ENCODE measurements at places on chromosomes 5 and 9.

DNA sequence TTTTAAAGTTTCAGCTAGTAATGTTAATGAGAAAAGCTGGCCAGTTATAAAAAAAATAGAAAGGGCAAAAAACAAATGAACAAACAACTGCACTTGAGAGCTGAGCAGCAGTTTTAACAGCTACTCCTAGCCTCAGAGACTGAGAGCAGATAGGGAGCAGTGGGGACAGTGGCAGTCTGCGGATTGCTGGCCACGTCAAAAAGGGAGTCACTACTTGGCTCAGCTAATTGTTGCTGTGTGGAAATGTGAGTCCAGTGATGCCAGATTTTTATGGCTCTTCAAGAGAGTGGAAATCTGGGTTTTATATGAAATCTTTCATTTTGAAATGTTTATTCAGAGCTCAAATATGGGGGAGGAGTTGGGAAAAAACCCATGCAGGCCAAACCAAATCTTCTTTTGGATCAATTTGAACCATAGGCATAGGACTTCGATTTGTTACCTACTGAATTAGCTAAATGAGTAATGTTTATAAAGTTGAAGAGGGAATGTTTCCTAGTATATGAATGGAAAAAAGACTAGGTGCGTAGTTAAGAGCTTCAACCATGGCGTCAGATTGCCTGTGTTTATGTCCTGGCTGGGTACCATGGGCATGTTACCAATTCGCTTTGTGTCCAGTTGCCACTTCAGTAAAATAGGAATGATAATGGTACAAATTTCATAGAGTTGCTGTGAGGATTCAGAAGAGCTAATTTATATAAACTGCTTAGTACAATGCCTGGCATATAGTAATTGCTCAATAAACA lies 102.1 kb downstream of the PAM start:
- DNase-seq = no peak

DNA sequence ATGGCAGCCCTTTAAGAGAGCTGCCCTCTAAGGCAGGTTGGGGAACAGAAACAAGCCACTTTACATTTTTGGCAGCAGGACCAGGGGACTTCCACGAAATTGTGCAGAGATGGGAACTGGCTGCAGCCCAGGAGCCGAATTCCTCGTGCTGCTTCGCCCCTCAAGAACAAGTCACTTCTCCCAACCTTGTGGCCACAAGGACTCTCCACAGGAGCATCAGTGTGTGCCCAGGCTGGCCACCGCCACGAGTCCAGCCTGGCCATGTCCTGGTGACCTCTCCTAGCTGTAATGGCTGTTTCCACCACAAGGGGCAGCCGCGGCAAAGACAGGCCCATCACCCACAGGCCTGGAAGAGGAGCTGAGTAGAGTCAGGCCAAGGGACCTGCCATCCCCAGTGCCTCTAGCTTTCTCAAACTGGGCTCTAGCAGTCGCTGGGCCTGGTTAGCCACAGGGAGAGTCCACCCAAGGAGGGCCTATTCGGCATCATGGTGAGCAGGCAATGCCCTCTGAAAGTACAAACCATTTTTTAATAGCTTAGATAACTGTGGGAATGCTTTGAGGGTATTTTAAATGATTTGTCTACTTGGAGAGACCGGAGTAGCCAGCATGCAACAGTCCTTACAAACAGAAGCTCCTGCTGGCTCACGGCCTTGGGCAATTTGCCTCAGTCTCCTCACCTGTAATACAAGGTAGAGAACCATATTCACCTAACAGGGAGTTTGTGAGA lies 129.0 kb downstream of the COL23A1 start:
- DNase-seq = peak; percentile 85

DNA sequence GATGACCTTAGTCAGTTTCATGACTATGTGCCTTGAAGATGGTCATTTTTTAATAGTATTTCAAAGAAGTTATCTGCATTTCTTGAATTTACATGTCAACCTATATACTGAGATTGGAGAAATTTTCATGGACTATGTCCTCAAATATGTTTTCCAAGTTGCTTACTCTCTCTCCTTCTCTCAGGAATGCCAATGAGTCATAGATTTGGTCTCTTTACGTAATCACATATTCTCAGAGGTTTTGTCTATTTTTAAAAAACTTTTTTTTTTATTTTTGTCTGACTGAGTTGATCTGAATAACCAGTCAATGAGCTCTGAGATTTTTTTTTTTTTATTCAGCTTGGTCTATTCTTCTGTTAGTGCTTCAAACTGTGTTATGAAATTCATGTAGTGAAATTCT lies 374.7 kb upstream of the GRIN3A start:
- DNase-seq = no peak

DNA sequence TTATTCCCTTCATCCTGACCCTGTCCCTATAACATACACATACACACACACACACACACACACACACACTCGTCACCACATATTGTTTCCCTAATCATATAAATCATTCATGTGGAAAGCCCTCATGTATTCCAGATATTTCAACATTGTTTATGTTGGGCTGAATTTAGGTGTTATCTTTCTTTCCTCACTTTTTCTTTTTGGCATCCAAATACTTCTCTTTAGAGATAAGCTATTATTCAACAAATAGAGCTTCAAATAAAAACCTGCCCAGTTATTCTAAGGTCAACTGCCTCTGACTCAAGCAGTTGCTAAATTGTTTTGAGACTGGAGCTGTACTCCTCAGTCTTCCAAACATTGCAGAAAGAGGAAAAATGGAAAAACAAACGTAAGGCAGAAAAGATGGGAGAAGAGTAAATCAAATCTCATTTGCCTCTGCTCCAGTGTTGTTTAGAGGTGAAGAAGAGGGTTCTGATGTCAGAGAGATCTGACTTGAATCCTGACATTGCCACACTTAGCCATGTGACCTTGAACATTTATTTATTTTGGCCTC lies 215.7 kb downstream of the GAS1 start:
- DNase-seq = no peak

DNA sequence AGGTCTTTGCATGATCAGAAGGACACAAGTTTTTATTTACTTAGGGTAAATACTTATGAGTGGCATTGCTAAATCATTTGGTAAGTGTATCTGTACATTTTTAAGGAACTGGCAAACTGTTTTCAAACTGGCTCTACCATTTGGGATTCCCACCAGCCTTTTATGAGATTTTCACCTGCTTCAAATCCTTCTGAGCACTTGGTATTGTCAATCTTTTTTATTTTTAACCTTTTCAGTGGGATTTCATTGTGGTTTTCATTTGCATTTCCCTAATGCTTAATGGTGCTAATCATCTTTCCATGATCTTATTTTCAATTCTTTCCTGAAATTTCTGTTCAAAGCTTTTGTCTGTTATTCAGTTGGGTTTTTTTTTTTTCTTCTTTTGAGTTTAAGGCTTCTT lies 475.6 kb downstream of the MAN2A1 start:
- DNase-seq = no peak

- no peak for DNase-seq
Observed at GRCh38 chr9:135611142-135611874, 28.0 kb downstream of the GLT6D1 start.

GRCh38 chr5:151872701-151873100 lies 52.0 kb downstream of the GLRA1 start:
- no peak for DNase-seq

GRCh38 chr5:94694671-94695070 lies 76.2 kb downstream of the SLF1 start:
- DNase-seq = no peak

DNA sequence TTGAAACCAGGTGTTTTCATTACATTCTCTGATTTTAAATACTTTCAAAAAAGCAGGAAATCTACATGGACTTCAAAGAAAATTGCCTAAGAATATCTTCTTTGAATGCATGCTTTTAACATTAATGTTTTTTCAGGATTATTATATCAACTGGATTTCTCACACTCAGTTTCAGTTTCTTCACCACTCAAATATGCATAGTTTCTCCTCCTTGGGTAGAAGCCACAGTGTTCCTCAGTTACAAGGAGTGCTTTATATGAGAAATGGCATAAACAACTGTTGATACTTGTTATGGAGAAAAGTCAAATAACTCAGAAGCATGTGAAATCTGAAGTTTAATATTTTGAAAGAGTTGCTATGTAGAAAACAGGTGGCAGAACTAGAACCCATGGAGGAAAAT lies 196.9 kb downstream of the DMRTA1 start:
- DNase-seq = no peak

DNA sequence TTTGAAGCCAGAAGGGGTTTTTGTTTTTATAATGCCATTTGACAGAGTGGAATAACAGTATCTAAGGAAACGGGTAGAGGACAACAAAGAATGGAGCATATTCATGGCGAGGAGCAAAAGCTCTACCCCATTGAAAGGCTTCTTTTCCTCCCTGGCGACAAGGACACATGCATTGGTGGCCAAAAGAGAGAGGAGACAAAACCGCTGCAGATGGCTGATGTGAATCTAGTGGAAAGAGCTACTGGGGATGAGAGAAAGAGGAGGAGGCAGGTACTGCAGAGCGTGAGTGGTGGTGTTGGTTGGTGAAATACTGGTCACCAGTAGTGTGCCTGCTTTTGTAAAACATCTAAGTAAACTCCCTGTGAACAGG lies 491 bp downstream of the APC start:
- DNase-seq = no peak

- peak; percentile 26 for DNase-seq
Observed at GRCh38 chr5:128259607-128260021, 176.0 kb downstream of the SLC12A2 start.

GRCh38 chr5:178145965-178146820 lies 7.5 kb downstream of the NHP2 start:
- DNase-seq = peak; percentile 59

DNA sequence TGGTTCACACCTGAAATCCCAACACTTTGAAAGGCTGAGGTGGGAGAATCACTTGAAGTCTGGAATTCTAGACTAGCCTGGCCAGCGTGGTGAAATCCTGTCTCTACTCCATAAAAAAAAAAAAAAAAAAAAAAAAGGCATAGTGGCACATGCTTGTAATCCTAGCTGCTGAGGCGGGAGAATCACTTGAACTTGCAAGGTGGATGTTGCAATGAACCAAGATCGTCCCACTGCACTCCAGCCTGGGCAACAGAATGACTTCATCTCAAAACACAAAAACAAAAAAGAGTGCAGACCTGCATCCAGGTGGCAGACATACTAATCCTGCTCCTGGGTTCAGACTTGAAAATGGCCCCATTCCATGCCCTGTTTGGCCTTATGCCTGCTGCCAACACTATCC lies 21.8 kb upstream of the ADAMTS19 start:
- no peak for DNase-seq

DNA sequence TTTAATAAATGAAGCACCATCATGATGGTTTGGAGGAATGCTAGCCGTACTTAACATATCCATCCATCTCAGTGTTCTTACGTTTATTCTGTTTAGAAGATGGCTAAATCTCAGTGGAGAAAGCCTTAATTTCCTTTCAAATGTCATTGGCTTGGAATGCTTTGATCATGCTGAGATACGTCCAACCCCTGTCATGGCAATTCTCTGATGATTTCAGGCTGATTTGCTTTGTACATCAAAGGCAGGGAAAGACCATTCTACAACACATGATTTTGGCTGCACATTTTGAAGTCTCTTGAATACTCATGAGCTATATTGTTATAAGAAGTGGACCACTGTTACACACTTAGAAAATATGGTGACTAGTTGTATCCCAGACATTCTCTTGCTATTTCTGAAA lies 1048.4 kb downstream of the MAT2B start:
- no peak for DNase-seq

DNA sequence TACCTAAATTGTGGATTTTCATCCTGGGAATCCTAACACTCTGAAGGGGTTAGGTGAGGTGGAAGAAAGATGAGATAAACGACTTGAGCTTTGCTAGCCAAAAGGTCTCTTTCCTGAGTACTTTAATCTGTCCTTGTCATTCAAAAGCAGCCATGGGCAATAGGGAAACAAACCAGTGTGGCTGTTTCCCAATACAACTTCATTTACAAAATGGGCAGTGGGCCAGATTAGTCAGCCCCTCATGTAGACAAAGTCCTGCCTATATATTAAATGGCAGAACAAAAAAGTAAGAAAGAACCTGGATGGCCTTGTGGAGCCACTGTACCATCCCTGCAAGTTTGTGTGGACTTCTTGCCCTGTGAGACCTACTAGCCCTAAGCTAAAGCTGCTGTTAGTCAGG lies 51.0 kb upstream of the NFIL3 start:
- no peak for DNase-seq

DNA sequence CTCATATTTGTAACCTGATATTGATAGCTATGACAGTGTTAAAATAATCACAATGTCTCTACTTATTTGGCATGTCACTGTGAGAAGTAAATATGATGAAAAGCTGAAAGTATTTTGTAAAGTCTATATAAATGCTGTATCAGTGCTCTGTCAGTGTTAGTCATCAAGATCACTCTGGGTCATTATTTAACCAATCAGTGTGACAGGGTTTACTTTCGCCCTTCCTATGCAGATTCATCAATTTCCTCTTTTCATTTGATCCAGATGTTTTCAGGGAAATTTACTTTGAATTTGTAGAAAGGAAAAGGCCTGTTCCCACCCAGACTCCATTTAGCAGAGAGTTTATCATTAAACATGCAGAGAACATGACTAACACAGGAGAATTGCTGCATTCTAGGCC lies 9.9 kb upstream of the PCSK5 start:
- no peak for DNase-seq

DNA sequence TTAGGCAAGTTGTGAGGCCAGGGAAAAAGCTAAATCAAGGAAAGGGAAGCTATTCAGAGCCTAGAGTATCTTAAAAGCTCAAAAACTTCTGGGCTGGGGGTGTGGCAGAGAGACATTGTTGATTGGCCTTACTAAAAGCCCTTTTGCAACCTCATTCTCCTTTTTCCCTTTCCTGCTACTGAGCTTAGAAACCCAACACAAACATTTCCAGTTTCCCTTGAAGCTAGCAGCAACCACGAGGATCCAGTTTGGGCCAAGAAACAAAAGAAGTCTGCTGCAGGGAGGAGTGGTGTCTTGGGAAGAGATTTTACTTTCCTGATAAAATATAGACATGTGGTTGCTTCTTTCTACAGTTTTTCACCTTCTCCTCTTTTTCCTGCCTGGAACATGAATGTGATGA lies 135.5 kb upstream of the KLF9 start:
- no peak for DNase-seq

DNA sequence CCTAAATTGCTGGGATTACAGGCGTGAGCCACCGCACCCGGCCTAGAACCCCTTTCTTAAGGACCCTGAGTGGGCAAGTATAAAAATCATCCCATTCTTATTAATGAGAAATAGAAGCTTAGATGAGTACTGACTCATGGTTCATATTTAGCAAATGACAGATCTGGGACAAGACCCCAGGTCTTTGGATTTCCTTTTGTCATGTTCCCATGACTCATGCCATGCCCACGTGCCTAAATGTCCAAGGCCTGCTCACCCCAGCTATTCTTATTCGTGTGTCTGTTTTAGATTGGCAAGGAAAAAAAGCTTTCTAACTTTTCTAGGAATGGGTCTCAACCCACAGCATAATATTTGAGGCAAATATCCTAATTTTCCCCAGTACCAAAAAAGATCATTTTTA lies 57.7 kb upstream of the RPS23 start:
- DNase-seq = no peak

DNA sequence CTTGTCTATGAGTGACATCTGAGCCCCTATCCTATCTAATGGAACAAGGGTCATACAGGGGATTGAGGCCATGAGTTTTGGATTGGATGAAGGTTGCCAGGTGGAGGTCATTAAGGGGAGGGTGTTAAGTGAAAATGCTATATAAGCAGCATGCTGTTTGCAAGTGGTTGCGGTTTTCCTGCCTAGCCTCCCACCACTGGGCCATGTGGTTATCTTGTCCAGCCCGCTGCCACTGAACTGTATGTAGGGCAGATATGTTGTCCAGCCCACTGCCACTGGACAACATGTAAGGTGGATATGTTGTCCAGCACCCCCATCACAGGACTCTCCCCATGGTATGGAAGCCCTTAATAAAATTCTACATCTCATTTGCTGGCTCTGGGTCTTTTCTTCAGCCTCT lies 200.0 kb downstream of the FGF10 start:
- no peak for DNase-seq

Data from left cardiac atrium (tissue), 4 donors.